Lower lobe of right lung (tissue), 2 donors: ENCODE measurements at places on chromosomes 4 and X.

DNA sequence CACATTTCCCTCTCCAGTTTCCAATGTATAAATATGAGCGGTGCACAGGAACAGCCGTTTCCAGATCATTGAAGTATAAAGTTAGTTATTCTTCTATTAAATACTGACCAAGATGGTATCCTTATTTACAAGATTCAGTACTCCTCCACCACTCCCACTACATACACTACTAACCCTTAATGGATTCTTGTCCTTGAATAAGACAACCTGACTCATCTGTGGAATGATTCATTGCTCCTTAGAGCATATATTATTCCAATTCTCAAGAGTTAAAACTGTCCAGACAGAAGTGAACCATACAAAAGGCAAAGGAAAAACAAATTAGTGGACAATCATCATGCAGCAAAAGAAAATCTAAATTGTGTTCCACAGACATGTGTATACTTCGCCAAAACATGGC lies 373.3 kb downstream of the IDS start:
- no peak for DNase-seq

GRCh38 chr4:141680060-141680459 lies 43.7 kb downstream of the IL15 start:
- DNase-seq: no peak

DNA sequence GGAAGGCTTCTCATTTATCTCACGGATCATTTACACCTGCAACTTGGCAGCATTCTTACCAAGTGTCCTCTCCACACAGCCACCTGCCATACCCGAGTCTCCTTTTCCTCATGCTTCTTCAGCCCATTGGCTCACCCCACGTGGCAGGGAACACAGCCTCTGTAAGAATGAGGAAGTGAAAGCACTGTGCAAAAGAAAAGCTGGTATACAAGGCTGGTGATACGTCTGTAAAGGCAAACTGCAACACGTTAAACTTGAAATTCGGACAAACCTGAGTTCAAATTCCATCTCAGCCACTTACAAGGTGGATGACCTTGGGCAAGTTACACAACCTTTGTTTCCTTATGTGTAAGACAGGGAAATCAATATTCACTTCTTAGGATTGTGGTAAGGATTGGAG lies 164.0 kb upstream of the RASGEF1B start:
- peak; percentile 79 for DNase-seq

GRCh38 chr4:165834116-165834515 lies 38.9 kb upstream of the TLL1 start:
- DNase-seq: no peak

DNA sequence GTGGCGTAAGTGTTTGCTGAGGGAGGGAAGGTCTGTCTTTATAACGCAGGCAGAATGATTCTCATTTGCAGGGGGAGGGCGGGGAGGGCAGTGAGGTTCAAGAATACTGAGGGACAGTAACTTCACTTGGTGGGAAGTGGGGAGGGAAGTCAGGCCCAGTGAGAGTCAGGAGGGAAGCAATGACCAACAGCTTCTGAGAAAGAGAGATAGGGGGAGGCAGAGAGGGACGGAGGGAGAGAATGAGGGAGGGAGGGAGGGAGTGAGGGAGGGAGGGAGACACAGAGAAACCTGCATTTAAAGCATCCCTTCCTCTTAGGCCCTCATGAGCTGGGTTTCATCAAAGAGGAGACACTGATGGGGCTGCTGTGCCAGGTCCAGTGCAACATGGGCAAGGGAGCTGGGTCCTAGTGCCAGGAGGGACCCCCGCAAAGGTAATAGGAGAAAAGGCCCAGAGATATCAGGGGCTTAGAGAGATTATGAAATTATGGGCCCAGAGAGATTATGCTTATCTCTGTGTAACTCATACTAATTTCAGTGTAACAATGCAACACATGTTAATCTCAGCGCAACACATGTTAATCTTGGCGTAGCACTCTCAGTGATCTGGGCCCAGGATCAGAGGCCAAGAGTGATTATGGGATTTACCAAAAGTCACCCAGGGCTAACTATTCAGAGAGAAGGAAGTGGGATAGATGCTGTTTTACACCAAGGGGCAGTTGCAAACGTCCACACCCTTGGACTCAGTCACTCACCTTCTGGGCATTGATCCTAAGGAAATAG lies 112.1 kb downstream of the DRD5 start:
- DNase-seq: no peak

DNA sequence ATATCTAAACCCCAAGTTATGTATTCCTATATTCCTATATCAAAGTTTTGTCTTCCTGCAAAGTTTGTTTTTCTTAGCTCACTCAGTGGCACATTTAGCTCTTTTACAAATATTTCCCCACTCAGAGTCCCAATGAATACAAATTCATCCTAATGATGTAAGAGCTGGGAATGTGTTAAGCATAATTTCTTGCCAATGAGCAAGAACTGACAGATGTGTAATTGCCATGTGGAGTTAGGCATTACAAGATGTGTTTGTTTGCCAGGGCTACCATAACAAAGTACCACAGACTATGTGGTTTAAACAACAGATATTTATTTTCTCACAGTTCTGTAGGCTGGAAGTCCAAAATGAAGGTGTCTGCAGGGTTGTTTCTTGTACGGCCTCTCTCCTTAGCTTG lies 302.1 kb downstream of the KCTD8 start:
- DNase-seq: no peak

- no peak for DNase-seq
These were observed 21.5 kb downstream of the RTL5 start for GRCh38 chrX:72110051-72110875.

- DNase-seq: no peak
These were observed 220.9 kb upstream of the SFRP2 start for GRCh38 chr4:154009788-154010187.

DNA sequence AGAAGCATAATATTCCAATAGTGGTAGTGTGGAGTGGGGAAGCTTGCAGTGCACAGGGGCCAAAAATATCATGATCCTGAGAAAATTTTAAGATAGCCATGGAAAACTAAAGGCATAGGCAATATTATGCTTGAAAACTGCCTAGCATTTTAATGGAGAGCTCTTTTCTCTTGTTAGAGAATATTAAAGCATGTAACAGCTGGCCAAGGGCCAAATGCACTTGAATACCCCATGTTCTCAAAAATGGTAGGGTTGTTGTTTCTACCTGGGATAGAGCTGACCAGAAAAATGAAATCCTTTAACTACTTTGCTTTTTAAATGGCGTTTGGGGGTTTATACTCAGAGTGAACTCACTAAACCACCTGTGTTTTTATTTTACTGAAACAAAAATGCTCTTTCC lies 739.6 kb upstream of the SLIT2 start:
- DNase-seq: no peak

DNA sequence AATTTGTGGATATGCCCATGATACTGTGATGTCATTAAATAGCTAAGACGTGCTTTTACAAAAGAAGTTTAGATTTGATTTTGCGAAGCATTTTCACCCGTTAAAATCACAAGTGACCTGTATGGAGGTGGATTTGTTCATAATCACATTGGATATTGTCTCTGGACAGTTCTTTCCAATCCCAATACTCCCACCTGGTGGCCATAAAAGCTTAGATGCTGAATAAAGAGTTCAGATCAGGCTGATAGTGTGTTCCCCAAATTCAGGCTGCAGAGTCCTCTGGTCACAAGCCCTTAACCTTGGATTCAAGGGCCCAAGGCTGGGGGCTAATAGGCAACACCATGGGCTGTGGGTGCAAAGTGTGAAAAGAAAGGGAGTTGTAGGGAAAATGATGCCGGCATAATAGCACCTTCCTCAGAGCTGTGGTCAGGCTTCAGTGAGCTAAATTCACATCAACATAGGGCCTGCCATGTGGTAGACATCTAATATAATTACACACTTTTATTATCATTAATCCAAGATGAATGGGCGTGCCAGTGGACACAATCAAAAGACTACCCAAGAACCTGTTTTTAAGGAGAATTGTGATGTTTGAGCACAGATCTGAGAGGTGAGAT lies 28.1 kb downstream of the SMIM43 start:
- DNase-seq: no peak

GRCh38 chr4:119261986-119262385 lies 49.5 kb downstream of the USP53 start:
- DNase-seq: no peak

- no peak for DNase-seq
These were observed 138.9 kb upstream of the IL1RAPL2 start for GRCh38 chrX:104427073-104427472.

- DNase-seq: no peak
These were observed 254.5 kb upstream of the VEGFC start for GRCh38 chr4:177047070-177047850.
